ENCODE measurements at places on chromosomes 6 and 20.

GRCh38 chr6:151624900-151625536 lies 131.2 kb downstream of the CCDC170 start:
- no peak for DNase-seq

DNA sequence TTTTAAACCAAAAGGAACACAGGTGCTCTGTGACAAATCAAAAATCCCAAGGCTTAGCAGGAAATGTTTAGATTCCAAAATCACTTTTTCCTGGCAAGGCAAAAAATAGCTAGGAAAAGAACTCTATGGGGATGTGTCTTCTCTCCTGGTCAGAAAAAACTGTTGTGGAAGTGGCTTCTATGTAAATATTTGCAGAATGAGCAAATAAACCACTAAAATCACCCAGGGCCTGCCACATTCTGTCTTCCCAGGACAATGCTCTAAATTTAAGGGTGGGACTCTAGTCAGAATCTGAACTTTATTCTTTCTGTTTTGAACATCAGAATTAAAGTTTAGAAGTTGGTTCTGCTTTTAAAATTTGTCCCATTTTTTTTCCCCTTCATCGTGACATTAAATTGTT lies 29.3 kb downstream of the GCM1 start:
- no peak for DNase-seq

DNA sequence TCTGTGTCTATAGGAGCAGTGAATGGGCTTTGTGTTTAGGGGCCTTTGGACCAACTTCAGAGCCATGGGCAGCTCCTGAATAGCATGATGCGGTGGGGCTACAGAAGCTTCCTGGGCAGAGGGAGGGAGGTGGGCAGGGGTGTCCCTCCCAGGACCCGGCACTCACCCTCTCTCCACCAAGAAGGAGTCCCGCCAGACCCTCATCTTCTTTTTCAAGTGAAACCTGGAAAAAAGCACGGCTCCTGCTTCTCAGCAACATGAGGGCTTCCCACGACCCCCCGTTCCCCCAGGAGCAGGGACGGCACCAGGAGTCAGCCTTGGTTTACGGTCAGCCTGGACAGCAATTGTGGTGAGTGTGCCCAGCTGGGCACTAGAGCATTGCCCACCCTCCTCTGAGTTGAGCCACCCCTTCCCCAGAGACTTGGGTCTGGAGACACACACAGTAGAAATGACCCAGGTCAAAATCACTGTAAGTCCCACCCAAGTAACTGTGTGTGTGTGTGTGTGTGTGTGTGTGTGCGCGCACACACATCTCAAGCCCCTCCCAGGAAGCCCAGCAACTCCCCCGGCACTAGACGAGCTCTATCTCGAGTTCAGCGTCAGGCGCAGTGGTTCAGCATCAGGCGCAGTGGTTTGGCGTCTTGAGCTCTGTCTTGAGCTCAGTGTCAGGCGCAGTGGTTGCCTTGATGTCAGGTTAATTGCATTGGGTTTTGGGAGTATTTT lies 108.2 kb downstream of the SULF2 start:
- no peak for DNase-seq

DNA sequence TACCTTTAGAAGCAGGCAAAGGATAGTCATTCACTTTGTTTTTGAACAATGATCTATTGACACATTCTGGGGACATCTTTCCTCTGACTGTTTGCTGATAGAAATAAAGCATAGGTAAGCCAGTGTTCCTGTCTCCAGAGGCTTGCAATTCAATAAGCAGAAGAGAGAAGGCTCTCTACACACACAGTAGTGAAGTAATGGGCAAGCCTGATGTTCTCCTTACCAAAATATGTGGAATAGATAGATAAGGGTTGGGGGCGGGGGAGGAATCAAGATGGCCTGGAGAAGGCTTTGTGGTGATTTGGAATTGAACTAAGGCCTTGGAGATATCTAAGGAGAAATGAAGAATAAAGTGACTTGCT lies 27.3 kb downstream of the PAQR8 start:
- no peak for DNase-seq

- DNase-seq = no peak
These were observed 12.7 kb downstream of the MANEA start for GRCh38 chr6:95589826-95590570.
